Activated CD4-positive, alpha-beta T cell treated with anti-CD3 and anti-CD28 coated beads for 24 hours (primary cell): ENCODE measurements at places on chromosomes 6 and 20.

- DNase-seq, result no peak
Observed at GRCh38 chr6:80382811-80383210, 276.3 kb downstream of the BCKDHB start.

- DNase-seq, result no peak
Observed at GRCh38 chr6:15376900-15377487, 131.1 kb downstream of the JARID2 start.

- no peak for DNase-seq
Observed at GRCh38 chr6:21847711-21848480, 254.3 kb downstream of the SOX4 start.

GRCh38 chr20:50848341-50848808 lies 53.5 kb downstream of the BCAS4 start:
- DNase-seq, result no peak

DNA sequence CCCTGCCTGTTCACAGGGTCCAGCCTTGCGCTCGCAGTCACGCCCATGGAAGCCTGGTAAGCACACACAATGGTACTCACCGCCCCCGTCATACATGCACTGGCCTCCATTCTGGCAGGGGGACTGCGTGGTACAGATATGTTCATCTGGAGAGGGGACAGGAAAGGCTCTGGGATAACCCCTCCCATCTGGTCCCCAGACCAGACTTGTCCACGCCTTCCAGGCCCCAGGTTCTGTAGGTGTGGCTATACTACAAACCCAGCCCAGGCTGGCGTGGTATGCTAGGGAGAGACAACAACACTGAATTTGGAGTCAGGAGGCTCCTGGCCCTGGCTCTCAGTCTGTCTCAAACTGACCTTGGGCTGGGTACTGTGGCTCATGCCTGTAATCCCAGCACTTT lies 3.4 kb downstream of the DLK2 start:
- no peak for DNase-seq

- no peak for DNase-seq
Observed at GRCh38 chr20:50314678-50315335, 124.2 kb downstream of the CEBPB start.

DNA sequence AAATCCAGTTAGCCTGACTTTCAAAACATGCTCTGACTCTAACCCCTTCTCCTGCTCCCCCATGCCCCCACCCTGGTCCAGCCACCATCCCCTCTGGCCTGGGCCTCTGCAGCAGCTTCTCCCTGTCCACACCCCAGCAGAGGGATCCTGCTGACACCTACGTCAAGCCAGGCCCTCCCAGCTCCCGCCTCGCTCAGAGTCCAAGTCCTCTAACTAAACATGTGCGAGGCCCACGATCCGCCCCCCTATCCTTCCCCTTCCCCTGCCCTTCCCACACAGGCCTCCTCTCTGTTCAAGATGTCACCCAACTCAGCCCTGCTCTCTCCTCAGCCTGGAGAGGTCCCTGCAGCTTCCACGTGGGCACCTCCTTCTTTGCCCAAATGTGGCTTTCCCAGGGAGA lies 33.7 kb downstream of the NFATC2 start:
- no peak for DNase-seq

DNA sequence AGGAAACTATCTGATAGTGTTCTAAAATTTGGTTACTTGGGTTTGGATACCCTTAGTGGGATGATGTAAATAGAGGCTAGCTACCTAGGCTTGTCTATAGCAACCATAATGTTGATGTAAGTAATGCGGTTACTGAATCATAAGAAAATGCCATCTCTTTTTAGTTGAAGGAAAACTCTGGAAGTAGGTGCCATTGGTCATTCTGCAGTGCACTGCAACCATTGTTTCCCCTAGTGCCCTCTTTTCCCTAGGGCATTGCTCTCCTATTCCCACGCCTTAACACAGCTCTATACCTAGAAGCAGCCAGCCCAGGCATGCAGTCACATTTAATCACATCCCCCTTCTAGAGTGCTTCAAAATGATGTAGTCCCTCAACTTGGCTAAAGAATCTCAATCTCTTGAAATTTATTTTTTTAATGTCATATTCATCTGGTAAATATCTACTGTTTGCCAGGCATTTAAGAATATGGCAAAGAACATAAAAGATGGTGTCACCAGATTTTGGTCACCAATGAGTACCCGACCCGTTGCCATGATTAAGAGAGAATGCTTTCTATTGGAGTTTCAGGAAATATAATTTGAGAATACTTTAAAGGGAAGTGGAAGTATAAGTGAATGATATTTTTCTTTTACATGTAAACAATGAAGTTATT lies 10.4 kb downstream of the LOC128125822 start:
- no peak for DNase-seq

DNA sequence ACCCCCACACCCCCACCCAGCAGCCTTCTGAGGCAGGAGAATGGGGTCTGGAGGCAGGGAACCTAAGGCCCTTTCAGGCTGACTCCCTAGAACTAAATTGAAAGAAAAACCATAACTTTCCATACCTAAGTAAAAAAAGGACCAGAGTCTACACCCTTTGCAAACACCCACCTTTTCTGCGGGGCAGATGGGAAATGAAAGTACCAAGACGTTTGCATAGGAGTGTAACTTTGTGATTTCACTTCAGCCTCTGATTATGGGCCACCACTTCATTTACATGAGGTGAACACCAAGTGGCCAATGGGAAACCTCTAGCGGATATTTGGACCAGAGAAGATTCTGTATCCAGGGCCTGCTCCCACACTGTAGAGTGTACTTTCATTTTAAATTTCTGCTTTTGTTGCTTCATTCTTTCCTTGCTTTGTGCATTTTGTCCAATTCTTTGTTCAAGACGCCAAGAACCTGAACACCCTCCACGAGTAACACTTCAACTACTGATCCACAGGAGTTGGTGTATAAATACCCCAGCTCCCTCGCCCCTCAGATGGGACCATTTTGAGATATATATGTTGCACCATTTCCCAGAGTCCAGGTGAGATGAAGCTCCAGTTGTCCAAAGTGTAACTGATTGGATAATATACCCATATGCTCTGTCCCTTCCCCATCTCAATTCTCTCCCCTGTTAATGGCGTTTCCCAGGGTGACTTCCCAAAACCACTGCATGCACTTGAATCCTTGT lies 18.9 kb upstream of the SRSF6 start:
- DNase-seq, result no peak

- no peak for DNase-seq
Observed at GRCh38 chr20:12416281-12416680, 498.6 kb downstream of the BTBD3 start.

DNA sequence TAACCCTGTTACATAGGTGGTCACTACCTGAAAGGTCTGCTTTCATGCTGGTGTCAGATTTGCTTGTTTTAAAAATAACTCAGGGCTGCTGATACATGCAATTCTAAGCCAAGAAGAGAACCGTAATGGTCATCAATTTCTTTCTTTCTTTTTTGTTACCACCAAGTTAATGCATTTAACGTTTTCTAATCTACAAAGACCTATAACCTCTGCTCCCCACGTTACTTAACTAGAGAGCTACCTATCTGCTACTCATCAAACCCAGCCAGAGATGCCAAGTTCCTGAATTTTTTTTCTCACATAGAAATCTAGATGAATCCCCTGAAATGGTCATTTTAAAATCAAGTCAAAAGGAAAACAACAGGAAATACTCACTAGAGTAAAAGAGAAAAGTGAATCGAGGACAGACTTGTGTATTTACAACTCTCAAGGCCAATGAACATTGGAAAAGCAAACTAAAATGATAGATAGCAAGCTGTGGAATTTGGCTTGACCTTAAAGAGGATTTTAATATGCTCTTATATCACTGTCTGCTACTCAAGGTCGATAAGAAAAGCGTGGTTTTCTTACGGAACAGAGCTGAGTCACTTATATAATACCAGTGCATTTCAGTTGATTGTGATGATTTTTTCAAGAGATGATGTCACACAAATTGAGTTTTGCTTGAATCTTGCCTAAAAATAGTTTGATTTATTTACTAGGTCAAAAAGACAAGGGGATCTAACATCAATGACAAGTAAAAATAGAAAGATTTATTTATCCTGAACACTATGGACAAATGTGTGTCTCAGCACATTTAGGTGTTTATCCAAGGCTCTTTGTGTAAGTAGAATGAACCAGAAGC lies 67.9 kb downstream of the SGK1 start:
- DNase-seq, result no peak

DNA sequence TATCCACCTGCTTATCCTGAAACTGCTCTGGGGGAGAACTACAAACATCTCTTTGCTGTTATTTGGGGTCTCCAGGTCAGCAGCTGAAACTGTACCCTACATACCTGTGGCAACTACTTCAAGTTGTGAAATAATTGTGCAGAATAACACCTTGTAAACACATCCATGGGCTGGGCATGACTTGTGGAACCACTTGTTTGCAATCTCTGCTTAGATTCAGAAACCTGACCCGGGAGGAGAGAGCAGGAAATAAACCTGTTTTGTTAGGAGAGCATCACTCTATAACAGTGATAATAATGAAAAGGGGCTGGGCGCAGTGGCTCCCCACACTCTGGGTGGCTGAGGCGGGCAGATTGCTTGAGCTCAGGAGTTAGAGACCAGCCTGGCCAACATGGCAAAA lies 183.1 kb downstream of the NFATC2 start:
- DNase-seq, result no peak

- no peak for DNase-seq
Observed at GRCh38 chr20:41360831-41361756, 5.5 kb downstream of the EMILIN3 start.

DNA sequence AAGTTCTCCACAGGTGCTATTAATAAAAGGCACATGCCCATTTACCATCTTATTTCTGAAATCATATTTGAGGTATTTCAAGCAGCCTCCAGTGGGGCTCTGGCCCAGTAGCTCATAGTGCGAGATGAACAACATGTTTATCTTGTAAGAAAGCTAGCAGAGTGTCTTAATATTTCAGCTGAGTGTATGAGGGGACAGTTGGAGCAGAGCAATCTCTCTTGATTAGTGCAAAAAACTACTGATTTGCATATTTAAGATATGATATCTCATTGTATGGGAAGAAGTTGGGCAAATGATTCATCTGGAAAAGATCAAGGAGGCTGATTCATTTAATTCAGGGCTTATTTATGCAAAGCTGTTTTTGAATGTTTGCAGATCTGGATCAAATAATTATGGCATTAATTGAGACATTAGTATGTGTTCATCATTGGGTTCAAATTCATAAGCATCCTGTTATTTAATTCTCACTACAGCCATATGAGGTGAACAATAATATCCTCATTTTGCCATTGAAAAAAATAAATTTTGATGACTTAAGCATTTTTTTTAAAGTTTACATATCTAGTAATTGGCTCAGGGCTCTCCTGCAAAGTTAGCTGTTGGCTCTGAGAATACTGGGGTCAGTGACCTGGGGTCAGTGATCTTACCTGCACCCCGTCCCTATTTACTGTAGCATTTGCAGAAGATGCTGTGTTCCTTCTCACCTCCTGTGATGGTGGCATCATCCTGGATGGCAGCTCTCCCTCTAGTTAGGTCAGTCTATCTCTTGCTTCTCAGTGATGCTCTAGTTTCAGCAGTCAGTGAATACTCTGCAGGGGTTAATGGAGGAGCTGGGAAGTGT lies 24.1 kb upstream of the GCLC start:
- DNase-seq, result no peak

DNA sequence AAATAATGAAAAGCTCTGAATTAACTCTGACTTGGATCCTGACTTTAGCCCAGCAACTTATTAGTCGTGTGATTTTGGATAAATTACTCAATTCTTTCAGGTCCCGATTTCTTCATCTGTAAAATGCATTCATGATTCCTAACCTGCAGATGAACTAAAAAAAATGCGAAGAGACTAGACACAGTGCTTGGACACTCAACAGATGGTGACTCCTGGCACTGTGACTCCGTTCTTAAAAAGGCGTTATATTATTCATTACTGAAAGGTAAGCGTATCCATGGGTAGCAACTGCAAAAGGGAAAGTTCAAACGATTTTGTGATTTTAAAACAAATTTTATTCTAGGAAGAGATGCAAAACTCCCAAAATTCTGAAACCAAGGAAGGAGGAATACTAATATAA lies 226.3 kb downstream of the KIF16B start:
- DNase-seq, result no peak

DNA sequence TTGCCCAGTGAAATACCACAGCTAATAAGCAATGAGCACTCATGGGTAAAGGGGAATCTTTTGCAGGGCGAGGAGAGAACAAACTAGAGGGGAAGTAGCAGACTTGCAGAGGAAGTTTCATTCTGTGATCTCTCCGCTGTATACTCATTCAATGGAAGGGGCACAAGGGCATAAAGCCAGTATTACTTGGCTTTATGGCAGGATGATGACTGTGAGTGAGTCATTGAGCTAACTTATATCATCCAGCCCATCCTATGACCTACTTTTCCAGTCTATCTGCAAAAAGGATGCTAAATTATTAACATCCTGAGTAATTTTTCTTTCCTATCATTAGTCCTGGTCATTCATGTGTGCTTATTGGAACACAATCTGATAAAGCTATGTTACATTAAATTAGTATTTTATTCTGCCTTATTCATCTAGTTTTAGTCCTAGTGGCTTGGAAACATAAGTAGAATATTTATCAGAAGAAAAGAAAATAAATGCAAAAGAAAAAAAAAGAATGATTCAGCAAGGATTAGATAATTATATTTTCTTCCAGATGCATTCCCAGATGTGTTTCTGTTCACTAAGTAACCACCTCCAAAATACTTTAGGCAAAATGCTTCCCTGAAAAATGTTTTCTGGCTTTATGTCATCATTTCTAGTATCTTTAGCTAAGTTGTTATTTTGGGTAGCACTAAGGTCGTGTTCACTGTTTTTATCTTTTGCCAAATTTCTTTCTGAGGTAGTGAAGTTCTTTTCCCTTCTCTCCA lies 471.7 kb downstream of the CDKAL1 start:
- DNase-seq, result no peak

- no peak for DNase-seq
Observed at GRCh38 chr6:139588076-139588639, 213.7 kb upstream of the CITED2 start.

- DNase-seq, result no peak
Observed at GRCh38 chr6:34866509-34866908, 21.3 kb downstream of the TAF11 start.

- peak; percentile 85 for DNase-seq
Observed at GRCh38 chr20:35664466-35665206, at the start of the genes CPNE1 and RBM12. Gene CPNE1, minus strand, starts transcription at chr20:35664900. Its CDS starts 31,977 bp downstream, at chr20:35632923. Gene RBM12, minus strand, starts transcription at chr20:35664900. Its CDS starts 9,578 bp downstream, at chr20:35655322.

GRCh38 chr6:27668442-27669294 lies 195.8 kb upstream of the ZNF184 start:
- peak; percentile 75 for DNase-seq

DNA sequence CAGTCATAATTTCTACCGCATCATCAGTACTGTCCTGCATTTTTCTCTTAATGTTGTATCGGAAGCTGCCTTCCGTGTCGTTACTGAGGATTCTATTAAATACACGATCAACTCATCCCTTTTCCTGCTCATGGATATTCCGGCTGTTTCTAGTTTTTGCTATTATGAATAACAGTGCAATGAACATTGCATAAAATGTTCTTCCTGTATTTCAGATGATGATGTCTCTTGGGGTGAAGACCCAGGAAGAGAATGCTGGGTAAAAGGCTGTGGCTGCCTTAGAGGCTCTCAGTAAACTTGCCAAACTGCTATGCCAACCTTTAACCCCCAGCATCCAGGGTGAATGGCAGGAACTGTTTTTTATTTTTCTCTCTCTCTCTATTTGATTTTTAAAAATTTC lies 24.1 kb upstream of the EPB41L1 start:
- DNase-seq, result no peak
